Endothelial cell of coronary artery (primary cell): ENCODE measurements at places on chromosomes 2 and 18. TPM values are rescaled to one million over a fixed set of nuclear protein-coding genes. Genes with fewer than 3 reads are reported as not detected.

Gene HOXD12
- total RNA-seq = not detected in 2 replicates

Gene IL36RN
- total RNA-seq = not detected in 2 replicates

Gene ZNF804A
- 0.27 TPM in 1 of 2 replicates, not detected in the other for total RNA-seq

Gene STAT4
- 0.09 TPM in 1 of 2 replicates, not detected in the other for total RNA-seq

Gene EFR3B
- 0.28 and 0.81 TPM in 2 replicates for total RNA-seq

Gene GPR17
- not detected in 2 replicates for total RNA-seq

Gene G6PC2
- not detected in 2 replicates for total RNA-seq

Gene PHLPP1
- 3.9 and 9.6 TPM in 2 replicates for total RNA-seq

Gene ZNF385B
- total RNA-seq = not detected in 2 replicates

Gene PARD3B
- total RNA-seq = 7.0 and 7.6 TPM in 2 replicates

Gene RGPD8
- total RNA-seq = 10.2 and 21.5 TPM in 2 replicates

Gene MARS2
- total RNA-seq = 4.0 and 4.7 TPM in 2 replicates

Gene CDCA7
- total RNA-seq = 5.7 and 7.1 TPM in 2 replicates

Gene SERPINB4
- not detected in 2 replicates for total RNA-seq

Gene SLC40A1
- 6.3 and 11.5 TPM in 2 replicates for total RNA-seq

Gene FOXD4L1
- total RNA-seq = 0.18 TPM in 1 of 2 replicates, not detected in the other

Gene KCNG2
- total RNA-seq = not detected in 2 replicates
